Frontal cortex (tissue), 4 donors: ENCODE measurements at places on chromosomes 6 and 20.

DNA sequence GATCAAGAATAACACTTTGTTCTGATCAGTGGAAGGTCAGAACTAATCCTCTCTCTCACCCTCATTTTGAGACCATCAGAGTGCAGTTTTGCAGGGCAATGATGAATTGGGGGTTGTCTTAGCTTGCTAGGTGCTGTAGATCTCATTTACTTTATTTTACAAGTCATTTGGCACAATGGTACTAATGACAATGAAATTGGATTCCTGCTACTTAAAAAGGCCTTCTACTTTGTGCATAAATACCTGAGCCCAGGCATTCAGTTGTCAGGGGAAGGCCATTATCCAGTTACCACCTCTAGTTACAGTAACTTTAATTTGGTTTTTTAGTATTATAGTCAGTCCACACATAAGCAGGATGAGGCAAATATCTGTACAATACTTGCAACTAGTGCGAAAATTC, 240.0 kb downstream of the HDGFL1 start:
- DNase-seq = no peak

GRCh38 chr20:24745206-24745605, 203.9 kb upstream of the CST7 start:
- no peak for DNase-seq

GRCh38 chr6:133606852-133607251, 282.1 kb upstream of the TCF21 start:
- DNase-seq = no peak

- DNase-seq = no peak
These were observed 1.3 kb downstream of the BPIFA2 start for GRCh38 chr20:33169176-33169794.

GRCh38 chr6:44222486-44223318, 693 bp upstream of the SLC29A1 start:
- no peak for DNase-seq

DNA sequence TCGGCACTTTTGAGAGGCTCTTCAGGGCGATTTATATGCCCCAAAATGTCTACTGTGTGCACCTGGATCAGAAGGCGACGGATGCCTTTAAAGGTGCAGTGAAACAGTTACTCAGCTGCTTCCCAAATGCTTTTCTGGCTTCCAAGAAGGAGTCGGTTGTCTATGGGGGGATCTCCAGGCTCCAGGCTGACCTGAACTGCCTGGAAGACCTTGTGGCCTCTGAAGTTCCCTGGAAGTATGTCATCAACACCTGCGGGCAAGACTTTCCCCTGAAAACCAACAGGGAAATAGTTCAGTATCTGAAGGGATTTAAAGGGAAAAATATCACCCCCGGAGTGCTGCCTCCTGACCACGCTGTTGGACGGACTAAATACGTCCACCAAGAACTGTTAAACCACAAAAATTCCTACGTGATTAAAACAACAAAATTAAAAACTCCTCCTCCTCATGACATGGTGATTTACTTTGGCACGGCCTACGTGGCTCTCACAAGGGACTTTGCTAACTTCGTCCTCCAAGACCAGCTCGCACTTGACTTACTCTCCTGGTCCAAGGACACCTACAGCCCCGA, 8.2 kb downstream of the GCNT2 start:
- DNase-seq = no peak

DNA sequence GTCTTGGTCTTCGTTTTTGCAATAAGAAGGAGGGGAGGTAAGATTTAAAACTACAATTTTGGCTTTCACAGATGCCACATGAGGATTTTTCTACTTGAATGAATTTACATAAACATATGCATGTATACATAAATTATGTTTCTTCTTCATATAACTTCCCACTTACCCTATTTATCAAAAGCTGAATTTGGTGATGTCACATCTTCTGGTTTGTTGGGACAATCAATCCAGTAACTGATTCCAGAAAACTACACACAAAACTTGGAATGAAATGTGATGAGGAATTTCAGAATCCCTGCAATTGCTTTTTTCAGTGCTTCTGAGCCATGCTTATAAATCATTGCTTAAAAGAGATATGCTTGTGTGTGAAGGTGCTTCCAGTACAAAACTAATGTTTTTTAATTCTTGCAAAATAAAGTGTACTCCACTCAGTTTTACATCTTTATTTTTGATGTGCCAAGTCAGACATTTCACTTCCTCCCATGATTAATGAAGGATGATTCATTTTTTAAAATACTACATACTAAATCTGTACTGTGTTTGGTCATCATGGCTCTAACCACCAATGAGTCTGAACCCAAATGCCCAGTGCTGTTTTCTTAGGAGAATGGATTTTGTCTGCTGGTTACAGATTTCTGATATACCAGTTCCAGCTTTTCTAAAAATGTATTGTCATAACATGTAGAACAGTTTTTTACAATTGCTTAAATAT, 32.1 kb upstream of the RIN2 start:
- DNase-seq = no peak

- no peak for DNase-seq
These were observed 138.7 kb downstream of the MYB start for GRCh38 chr6:135319819-135320218.

DNA sequence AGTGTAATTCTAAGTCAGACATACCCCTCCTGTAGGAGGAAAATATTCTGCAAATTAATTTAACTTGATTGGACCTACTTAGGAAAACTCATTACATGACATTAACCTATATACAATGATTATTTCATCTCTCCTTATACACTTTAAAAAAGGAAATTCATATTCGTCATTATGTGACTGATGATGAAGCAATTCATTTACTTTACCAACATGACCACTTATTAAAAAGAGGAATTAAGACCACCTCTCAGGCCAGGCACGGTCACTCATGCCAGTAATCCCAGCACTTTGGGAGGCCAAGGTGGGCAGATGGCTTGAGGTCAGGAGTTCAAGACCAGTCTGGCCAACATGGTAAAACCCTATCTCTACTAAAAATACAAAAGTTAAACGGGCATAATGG, 11.6 kb downstream of the AKIRIN2 start:
- DNase-seq = no peak

GRCh38 chr6:98827295-98828159, 6.8 kb upstream of the POU3F2 start:
- no peak for DNase-seq

DNA sequence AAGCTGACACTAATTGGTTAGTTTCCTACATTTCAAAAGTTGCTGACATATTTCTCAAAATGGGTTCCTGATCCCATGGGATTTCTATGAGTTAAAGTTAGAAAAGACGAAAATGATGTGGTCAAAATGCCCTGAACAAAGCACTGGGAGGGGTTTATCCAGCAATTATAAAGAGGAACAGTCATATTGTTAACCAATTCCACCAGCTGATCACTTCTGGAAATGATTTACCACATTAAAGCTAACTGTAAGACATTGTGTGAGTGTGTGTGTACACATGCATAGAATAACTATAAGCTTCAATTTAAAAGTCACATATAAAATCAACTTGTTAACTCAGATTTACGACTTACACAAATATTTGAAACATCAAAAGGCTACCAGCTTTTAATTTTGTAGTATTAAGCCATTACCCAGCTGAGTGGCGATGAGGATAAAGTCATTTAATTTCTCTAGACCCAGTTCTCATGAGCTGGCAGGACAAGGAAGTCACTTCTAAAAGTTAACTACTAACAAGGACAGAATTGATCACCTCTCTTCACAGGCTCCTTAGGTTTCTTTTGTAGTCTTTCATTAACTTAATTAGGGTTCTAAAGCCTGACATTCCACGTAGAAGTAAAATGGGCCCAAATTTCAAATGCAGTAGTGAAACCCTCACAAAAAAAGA, 40.4 kb downstream of the MAN1A1 start:
- no peak for DNase-seq

DNA sequence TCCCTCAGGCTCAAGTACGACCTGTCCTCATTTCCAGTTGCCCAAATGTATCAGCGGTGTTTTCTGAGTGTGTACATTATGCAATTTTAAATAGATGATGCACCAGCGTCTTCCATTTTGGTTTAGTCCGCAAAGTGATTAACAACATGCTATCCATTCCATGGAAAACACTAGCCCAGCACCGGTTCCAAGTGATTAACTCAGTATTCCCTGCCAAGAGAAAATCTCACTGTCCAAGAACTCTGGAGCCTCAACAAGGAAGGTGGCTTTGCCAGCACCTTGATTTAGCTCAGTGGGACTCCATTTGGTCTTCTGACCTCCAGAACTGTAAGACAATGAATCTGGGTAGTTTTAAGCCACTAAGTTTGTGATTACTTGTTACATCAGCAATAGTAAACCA, 107.2 kb downstream of the FOXC1 start:
- no peak for DNase-seq

GRCh38 chr6:96811136-96811535, 26.1 kb downstream of the GPR63 start:
- DNase-seq = no peak

- no peak for DNase-seq
These were observed 14.7 kb upstream of the PYGB start for GRCh38 chr20:25233016-25233772.

GRCh38 chr6:118930680-118931079, 4.3 kb downstream of the MCM9 start:
- DNase-seq = no peak

- no peak for DNase-seq
These were observed 447.0 kb upstream of the CDH4 start for GRCh38 chr20:60804918-60805630.

DNA sequence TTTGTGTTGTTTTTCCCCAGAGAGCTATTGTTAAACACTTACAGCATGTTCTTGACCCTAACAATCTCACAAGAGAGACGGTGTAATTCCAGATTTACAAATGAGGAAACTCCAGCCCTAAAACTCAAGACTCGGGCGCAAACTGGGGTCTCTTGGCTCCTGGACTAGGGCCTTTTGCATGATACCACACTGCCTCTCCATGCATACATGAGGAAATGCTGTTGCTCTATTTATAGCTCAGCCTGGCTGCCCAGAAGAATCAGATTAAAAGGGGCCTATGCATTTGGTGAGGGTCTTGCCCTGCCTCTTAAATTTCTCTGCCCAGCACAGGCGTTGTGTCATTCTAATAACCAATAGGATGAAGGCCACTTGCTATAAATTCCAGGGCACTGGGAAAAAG, 30.5 kb upstream of the SNRPB2 start:
- DNase-seq = no peak

DNA sequence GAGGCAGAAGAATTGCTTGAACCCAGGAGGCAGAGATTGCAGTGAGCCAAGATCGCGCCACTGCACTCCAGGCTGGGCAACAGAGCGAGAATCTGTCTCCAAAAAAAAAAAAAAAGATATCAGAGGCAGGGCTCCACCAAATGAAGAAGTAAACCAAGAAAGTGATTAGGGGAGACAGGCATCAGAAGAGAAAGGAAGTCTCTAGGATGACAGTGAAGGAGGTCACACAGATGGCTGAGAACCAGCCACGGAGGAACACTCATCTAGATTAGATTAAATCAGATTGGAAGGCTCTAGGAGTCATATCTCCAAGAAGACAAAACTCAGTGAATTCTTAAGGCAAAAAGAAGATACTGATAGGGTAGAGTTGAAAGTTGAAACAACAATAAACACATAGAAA, 102.2 kb upstream of the CCDC28A start:
- no peak for DNase-seq

DNA sequence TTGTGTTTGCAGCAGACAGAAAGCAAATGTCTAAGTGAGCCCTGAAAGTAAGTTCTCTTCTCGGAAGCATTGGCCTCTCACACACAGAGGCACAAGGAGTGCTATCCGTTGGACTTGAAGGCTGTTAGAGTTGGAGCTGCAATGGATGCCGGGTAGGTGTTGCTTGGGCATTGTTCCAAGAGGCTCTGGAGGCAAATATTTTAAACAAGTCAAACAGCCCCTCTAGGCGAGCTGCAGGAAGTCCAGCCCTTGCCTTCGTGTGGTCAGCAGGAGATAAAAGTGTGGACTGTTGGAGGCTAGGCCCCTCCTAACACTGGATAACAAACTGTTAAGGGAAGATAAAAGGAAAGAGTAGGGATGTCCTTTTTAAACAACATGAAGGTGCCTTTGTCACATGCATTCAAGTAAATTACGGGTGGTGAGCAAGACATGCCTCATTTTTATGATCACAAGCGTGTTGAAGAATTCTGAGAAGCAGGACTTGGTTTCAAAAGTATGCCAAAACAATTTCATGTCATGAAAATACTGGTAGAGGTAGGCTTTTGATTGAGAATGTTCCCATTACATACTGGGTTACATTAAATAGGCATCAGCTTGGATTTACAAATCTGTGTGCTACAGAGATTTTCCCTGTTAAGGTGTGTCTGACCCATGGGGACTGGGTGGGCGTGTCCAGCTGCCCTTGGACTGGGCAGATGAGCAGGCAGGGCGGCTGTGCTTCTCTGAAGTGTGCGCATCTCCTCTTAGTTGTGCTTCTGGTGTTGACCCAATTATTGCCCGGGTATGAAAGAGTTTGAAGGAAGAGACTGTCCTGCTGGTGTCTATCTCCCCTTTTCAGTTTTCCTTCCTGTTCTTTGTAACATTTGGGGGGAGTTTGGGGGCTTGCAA, 57.5 kb downstream of the RREB1 start:
- DNase-seq = no peak

- DNase-seq = no peak
These were observed 53.8 kb downstream of the TOX2 start for GRCh38 chr20:43968341-43969000.

- no peak for DNase-seq
These were observed 120.9 kb downstream of the COL12A1 start for GRCh38 chr6:75084872-75085381.

DNA sequence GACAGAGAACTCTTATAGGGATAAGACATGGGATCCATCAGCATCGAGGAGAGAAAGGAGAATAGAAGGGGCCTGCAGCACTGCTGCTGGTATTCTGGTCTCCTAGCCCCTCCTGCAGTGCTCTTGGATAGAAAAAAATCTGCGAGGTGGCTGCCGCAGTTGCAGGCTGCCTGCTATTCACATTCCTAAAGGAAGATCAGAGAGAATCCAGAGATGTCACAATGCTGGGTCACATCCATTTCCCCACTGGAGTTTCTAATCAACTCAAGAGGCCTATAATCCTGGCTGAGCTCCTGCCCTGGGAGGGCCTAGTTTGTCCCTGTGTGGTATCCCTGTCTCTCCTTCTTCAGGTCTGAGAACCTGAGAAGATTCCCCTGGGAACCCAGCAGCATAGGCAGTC, 357.8 kb downstream of the MAFB start:
- DNase-seq = no peak

- no peak for DNase-seq
These were observed 236.0 kb upstream of the JAG1 start for GRCh38 chr20:10909803-10910202.

- no peak for DNase-seq
These were observed 1.4 kb downstream of the TMEM170B start for GRCh38 chr6:11538819-11539468.

DNA sequence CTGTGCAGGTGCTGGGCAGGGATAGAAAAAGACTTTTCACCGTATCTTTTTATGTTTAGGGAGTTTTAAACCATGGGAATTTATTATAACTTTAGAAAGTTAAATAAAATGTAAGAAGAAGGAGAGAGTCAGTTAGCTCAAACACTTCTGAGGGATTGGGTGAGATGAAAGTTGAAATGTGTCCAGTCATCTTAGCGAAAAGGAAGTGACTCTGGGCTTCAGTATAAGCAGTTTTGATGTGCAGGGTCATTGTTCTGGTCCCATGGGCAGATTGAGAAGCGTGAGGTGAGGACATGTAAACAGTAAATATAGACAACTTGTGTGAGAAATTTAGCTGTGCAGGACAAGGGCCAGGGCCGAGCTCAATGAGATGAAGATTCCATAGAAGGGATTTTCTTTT, 66.9 kb downstream of the TOX2 start:
- no peak for DNase-seq
